T-helper 2 cell treated with Interferon-gamma antibody and Interleukin-4, amounts not matched to agents 5 μg/mL and 100 μg/mL, for 36 hours (primary cell): ENCODE measurements at places on chromosomes 3 and 15.

DNA sequence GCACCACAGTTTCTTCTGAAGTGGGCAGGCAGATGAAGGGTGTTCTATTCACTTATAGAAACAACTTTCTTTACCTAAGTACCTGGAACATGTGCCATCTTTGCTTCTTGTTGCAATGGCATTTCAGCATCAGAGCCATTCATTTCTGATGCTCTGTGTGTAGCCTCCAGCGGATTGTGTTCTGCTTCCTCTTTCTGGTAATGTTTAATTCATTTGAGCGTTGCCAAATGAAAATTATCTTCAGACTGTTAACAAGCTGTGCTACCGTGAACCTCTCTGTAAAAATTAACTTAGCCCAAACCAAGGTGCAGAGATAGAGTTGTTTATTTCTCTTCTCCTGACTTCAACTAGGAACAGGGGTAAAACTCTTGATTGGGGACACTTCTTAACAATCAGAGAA is 302.0 kb downstream of the EDEM1 start:
- DNase-seq, result no peak

- peak; percentile 35 for DNase-seq
Measured at GRCh38 chr15:72312605-72313447, 7.1 kb downstream of the CELF6 start.

GRCh38 chr3:156762631-156763185 is 63.4 kb upstream of the LEKR1 start:
- no peak for DNase-seq

GRCh38 chr3:138135833-138136194 is 3.6 kb upstream of the A4GNT start:
- no peak for DNase-seq

- no peak for DNase-seq
Measured at GRCh38 chr3:115644391-115644790, 21.1 kb downstream of the GAP43 start.

- DNase-seq, result no peak
Measured at GRCh38 chr3:48750856-48751255, 33.8 kb upstream of the IP6K2 start.

GRCh38 chr3:55951388-55951787 is 464.3 kb upstream of the WNT5A start:
- DNase-seq, result no peak

- no peak for DNase-seq
Measured at GRCh38 chr3:140859592-140860336, 81.9 kb upstream of the SLC25A36 start.

- no peak for DNase-seq
Measured at GRCh38 chr3:28012830-28013229, 228.6 kb upstream of the CMC1 start.

- DNase-seq, result no peak
Measured at GRCh38 chr3:133479895-133480669, 80.2 kb downstream of the BFSP2 start.

- DNase-seq, result no peak
Measured at GRCh38 chr3:4501927-4502326, 8.8 kb downstream of the ITPR1 start.

DNA sequence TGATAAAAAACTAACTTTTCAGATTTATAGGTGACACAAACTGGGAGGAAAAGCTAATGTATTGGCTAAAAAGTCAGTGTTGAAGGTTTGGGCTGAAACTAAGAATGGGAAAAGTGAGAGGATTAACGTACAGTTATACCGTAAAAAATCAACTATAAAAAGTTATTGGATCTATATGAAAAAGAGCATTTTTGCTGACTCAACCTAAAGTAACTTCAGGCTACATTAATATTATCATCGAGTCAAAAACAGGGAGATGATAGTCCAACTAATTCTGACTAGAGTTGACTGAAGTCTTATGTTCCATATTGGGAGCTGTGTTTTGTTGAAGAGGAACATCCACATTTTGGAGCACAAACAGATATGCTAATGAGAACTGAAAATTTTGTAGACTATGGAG is 19.9 kb downstream of the ZNF654 start:
- no peak for DNase-seq

- DNase-seq, result no peak
Measured at GRCh38 chr15:68565726-68566125, 13.1 kb upstream of the CORO2B start.

GRCh38 chr3:196968233-196969133 is at the start of gene PIGZ:
Gene PIGZ (minus strand): TSS chr3:196968833. CDS start chr3:196952031, 16,802 bp downstream.
- DNase-seq, result peak; percentile 60

- no peak for DNase-seq
Measured at GRCh38 chr3:108602249-108602934, 12.9 kb downstream of the DZIP3 start.

DNA sequence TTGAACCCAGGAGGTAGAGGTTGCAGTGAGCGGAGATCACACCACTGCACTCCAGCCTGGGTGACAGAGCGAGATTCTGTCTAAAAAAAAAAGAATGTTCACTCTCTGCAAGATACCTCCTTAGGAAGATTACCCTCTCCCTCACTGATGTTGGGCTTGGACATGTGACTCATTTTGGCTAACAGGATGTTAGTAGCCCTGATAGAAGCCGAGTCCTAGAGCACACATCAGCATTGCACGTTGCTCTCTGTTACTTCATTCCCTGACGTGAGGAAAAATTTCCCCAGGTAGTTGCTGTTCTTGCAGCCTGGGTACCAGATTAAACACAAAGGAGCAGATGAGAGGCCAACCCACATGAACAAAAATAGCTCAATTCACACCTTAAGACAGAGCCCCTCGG is 78.1 kb upstream of the PRICKLE2 start:
- no peak for DNase-seq

DNA sequence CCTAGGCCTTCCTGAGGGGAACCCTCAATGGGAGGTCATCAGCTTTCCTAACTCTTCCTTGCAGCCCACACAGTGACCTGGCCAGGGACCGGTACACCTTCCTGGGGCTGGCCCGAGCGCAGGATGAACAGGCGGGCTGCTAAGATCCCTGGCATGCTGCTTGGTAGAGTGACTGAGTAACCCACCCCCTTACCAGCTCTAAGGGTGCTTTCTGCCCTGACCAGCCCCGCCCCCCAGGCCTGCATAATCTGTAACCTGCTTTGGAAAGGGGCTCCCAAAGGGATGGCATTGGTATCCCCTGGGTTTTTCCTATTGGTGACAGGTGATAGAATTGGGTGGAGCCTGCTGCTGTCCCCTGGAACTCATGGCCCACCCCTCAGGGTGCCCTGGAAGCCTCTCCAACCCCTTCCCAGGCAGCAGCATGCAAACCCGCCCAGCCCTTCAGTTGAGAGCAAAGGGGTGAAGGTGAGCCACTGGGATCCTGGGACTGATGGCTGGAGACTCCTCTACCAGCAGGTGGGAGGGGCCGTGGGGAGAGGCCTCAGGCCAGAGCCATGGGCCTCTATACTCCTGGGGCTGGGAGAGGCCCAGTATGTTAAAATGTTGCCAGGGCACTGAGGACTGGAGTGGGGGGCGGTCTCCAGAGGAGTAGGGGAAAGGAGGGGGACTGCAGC is 11.1 kb upstream of the KIF7 start:
- no peak for DNase-seq
